ENCODE measurements at places on chromosomes 6 and 20.

DNA sequence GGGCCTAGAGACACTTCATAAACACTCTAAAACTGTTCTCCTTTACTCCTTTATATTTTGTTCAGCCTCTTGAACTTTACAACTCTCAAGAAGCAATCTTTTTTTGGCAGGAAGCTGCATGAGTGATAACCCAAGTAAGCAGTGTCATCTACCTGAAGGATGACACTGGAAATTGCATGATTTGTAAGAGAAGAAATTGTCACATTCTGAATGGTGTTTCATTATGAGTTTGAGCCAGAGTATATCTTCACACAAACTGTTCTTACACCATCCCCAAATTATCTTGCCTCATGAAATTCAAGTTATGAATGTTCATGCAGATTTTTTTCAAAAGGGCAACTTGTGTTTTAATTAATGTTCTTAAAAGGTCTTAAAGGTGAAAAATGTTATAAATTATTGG lies 799.3 kb downstream of the TBC1D32 start:
- no peak for DNase-seq

GRCh38 chr6:79038061-79038460 lies 40.0 kb downstream of the PHIP start:
- no peak for DNase-seq

- no peak for DNase-seq
These were observed 20.1 kb downstream of the ECT2L start for GRCh38 chr6:138815797-138816528.

DNA sequence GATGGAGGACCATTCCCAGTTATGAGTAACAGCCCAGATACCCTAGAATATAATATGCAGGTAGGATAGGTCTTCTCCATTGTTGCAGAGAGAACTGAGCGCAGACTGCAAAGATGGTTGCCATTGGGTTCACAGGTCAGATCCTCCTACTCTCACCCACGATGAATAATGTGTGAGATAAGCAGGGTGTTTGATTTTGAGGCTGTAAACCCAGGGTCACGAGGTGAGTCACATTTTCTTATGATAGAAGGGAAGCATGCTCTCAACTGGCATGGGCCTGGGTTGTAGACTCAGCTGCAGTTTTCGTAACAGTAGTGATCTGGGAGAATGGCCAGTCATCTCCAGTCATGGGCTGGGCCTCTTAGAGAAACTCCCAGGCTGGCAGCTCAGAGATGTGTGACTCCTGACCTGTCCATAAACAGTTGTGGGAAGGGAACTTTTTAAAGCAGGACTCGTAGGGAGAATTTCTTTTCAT lies 74.2 kb downstream of the CD164 start:
- DNase-seq: peak; percentile 0

GRCh38 chr6:90088009-90088408 lies 193.7 kb downstream of the GJA10 start:
- DNase-seq: no peak

GRCh38 chr20:3671986-3672546 lies 8.9 kb upstream of the GFRA4 start:
- no peak for DNase-seq

DNA sequence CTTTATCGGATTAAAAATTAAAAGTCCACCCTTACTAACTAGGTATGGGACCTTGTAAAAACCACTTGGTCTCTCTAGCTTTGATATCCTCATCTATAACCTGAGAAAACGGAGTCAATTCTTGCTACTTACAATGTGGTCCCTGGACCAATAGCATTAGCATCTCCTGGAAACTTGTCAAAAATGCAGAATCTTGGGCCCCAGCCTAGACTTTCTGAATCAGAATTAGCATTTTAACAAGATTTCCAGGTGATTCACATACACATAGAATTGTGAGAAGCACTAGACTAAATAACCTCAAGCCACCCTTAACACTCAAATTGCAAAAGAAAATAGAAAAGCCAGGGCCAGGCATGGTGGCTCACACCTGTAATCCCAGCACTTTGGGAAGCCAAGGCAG lies 96.6 kb downstream of the RNGTT start:
- DNase-seq: no peak

GRCh38 chr6:20996099-20996498 lies 461.8 kb downstream of the CDKAL1 start:
- DNase-seq: no peak

- DNase-seq: peak; percentile 71
These were observed 572 bp downstream of the ZNF341 start for GRCh38 chr20:33732166-33732970.

- DNase-seq: no peak
These were observed 184.2 kb downstream of the LY86 start for GRCh38 chr6:6772751-6773150.
